ENCODE measurements at places on chromosomes 1 and 21. TPM values are rescaled to one million over a fixed set of nuclear protein-coding genes. Genes with fewer than 3 reads are reported as not detected.

Gene SMCP
- total RNA-seq = not detected

Gene CTSK
- total RNA-seq = 35.5 TPM

Gene SYT6
- not detected for total RNA-seq

Gene AKNAD1
- 0.67 TPM for total RNA-seq

Gene CELA2A
- not detected for total RNA-seq

Gene ESPN
- 4.3 TPM for total RNA-seq

Gene CDCP2
- total RNA-seq = 0.35 TPM

Gene LMOD1
- 38.3 TPM for total RNA-seq

Gene C1orf94
- not detected for total RNA-seq

Gene PDC
- total RNA-seq = not detected

Gene GBP5
- 5.4 TPM for total RNA-seq

Gene LRRIQ3
- total RNA-seq = 0.67 TPM

Gene ATP1A2
- total RNA-seq = 5.6 TPM

Gene DONSON
- total RNA-seq = 4.4 TPM

Gene PALMD
- total RNA-seq = 21.5 TPM

Gene OR2T35
- total RNA-seq = not detected

Gene PACC1
- total RNA-seq = 9.7 TPM

Gene OPTC
- total RNA-seq = not detected

Gene GSTM1
- not detected for total RNA-seq

Gene ACOT11
- 5.0 TPM for total RNA-seq

Gene MROH9
- total RNA-seq = not detected

Gene ZZZ3
- 39.3 TPM for total RNA-seq

Gene NBPF19
- total RNA-seq = 18.0 TPM
